ENCODE measurements at places on chromosomes 11 and 22.

DNA sequence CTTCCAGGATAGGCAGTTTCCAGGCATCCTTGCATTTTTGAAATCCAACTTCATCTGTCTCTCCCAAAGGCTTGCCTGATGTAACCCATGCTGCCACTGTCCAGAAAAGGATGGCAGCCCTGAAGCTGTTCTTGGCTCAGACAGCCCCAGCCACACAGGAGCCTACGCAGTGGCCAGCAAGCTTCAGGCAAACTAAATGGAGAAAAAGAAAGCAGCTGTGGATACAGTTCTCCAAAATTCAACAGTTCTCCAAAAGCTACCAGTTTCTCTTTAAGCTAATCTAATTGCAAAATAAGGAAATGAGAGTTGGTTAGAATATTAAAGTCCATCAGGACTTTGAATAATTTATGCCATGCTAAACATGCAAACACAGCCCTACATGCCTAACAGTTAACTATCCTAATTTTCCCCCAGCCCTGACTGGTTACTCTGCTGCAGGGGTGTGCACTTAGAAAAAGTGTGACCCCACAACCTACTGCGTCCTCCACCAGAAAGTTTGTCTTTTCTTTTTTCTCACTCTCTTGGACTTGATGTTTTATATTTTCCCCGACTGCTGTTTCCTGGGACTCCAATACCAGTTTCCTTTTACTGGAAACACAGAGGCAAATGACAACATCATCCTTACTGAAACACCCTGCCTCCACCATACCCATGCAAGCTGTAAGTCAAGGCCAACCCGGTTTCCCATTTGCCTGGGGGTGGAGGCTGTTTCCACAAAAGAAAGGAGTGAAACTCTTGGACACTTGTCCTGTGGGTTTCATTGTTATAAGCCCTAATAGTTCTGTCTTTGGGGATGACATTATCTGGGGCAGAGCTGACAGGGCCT lies 69.1 kb upstream of the OR5AN1 start:
- no peak for DNase-seq

GRCh38 chr11:82049199-82049598 lies 684.5 kb downstream of the FAM181B start:
- DNase-seq: no peak

- no peak for DNase-seq
Measured at GRCh38 chr22:27859336-27859735, 57.8 kb upstream of the MN1 start.

GRCh38 chr11:75342966-75343870 lies 8.2 kb downstream of the ARRB1 start:
- no peak for DNase-seq

- DNase-seq: no peak
Measured at GRCh38 chr22:46476547-46476941, 60.9 kb downstream of the CELSR1 start.

GRCh38 chr11:45105984-45106375 lies 40.5 kb upstream of the PRDM11 start:
- no peak for DNase-seq

- no peak for DNase-seq
Measured at GRCh38 chr11:43942662-43943371, 380 bp downstream of the C11orf96 start.

GRCh38 chr11:93591247-93591898 lies 48.2 kb upstream of the SMCO4 start:
- no peak for DNase-seq

GRCh38 chr11:68165601-68166000 lies 44.4 kb upstream of the CHKA start:
- no peak for DNase-seq

DNA sequence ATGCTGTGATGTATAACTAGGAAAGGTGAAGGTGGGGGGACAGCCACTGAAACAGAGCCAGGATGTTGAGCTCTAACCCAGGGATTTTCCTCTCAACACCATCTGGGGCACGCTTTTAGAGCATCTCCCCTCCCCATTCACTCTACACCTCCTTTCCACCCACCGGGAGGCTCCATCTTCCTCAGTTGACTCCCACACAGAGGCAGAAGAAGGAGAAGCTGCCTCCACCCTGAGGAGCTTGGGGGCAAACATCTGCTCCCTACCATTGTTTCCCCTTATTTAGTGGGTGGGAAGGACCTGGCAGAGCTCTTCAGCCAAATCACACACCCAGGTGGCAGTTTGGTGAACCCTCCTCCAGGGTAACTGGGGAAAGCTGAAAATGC lies 50.0 kb upstream of the ADA2 start:
- no peak for DNase-seq

GRCh38 chr11:62245271-62245753 lies 3.3 kb downstream of the SCGB1D2 start:
- no peak for DNase-seq

GRCh38 chr11:133844217-133844616 lies 1.1 kb downstream of the SPATA19 start:
- no peak for DNase-seq

GRCh38 chr11:12232817-12233601 lies 122.6 kb downstream of the MICAL2 start:
- DNase-seq: no peak

- DNase-seq: no peak
Measured at GRCh38 chr11:46359953-46360352, 12.7 kb downstream of the DGKZ start.
